ENCODE measurements at places on chromosomes 2 and 18.

DNA sequence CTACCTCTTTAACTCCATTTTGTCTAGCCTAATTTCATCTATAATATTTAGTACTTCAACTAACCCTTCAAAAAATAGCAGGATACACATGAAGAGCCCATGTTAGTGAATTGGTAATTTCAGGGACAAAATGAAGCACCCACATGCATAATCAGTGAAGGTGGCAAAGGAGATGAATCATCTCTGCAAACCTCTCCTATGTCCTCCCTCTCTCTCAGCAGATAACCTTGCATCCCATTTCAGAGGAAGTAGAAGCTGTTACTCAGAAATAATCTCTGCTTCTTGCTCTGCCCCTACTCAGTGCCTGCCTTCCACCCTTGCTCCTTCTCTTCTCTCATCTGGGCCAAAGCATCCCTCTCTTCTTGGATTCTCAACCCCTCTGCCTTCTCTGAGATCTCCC, 60.2 kb upstream of the CAVIN2 start:
- DNase-seq = no peak

DNA sequence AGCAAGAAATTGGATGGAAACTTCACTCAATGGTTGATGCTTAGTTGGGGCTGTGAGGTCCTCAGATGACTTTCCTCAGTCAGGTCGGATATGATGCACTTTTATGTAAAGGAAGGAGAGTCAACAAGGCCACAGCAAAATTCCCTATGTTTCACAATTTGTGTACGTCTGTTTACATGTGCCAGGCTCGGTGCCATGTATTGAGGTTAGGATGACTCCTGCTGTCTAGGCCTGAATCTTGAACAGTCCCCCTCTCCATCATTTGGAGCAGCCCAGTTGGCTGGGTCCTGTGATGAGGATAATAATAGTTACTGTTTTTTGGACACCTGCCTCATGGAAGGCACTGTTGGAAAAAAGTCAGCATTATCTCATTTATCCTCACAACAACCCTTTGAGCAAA, 43.1 kb downstream of the VSNL1 start:
- no peak for DNase-seq

- DNase-seq = no peak
Observed at GRCh38 chr2:2271469-2271941, 59.6 kb downstream of the MYT1L start.

DNA sequence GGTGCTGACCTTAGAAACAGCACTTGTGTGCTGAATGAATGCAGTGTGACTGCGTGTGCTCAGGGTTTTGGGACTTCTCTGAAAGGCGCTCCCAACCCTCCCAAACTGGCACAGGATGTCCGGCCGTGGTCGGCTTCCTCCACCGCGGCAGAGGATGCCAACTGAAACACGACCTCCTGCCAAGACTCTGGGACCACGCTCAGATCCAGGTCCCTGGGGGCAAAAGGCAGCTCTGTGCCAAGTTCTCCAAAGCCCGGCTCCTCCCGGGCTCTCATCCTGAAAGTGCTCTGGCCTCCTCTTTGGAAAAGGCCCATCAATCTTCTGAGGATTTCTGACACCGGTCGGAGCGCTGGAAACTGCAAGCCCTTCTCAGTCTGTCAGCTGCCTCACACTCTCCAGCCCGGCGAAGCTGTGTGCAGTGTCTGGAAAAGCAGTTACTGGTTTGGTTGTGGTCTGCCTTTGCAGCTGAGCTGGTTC, 32.3 kb upstream of the ZBTB7C start:
- DNase-seq = no peak

DNA sequence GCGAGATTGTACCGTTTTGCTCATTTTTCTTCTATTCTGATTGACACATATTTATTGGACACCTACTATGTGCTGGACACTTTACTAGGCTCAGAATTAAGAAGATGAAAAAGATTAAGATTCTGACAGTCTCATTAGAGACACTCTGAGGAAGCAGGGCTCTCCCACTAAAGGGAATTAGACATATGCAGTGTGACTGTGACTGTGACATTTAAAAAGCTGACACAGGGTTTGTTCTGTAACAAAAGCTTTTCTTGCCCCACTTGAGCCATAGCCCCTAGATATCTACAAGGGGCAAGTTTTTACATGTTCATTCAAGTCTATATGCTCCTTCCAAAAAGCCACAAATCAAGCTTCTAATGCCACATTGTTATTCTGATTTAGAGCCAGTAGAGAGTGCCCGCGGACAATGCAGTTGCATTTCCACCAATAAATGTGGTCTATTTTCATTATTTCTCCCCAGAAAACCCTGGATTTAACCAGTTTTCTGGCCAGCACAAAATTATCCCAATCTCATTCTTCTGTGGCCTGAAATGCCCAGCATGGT, 9.8 kb downstream of the ARHGAP25 start:
- no peak for DNase-seq

DNA sequence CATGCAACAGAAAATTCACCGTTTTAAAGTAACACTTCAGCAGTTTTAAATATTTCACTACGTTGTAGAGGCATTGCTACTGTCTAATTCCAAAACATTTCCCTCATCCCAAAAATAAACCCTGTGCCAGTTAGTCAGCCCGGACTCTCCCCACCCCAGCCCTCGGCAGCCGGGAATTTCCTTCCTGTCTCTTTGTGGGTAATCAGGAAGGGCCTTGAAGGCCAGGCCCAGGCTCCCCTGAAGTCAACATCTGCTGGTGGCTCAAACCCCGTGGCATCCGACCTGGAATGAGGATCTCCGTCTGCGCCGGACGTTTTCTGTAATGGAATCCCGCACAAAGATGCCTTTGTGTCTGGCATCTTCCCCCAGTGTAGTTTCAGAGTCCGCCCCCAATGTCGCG, 219.6 kb downstream of the SNTG2 start:
- DNase-seq = no peak

- no peak for DNase-seq
Observed at GRCh38 chr2:235238537-235238936, 255.3 kb upstream of the AGAP1 start.

DNA sequence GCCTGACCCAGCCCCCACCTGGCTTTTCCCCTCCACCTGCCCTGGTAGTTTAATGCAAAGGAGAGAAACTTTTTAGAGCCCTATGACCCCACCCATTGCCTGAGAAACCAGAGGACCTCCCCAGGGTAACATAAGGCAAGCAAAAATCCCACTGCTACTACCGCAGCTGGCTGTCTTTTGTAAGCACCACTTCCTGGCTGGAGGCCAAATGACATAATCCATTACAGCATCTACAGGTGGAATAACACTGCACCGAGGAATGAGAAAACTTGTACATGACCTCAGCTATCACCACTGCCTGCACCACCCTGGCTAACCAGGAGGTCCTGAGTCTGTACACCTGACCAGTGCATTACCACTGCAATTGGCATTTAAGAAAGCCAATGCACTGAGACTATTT, 149.6 kb upstream of the GALNT5 start:
- DNase-seq = no peak

DNA sequence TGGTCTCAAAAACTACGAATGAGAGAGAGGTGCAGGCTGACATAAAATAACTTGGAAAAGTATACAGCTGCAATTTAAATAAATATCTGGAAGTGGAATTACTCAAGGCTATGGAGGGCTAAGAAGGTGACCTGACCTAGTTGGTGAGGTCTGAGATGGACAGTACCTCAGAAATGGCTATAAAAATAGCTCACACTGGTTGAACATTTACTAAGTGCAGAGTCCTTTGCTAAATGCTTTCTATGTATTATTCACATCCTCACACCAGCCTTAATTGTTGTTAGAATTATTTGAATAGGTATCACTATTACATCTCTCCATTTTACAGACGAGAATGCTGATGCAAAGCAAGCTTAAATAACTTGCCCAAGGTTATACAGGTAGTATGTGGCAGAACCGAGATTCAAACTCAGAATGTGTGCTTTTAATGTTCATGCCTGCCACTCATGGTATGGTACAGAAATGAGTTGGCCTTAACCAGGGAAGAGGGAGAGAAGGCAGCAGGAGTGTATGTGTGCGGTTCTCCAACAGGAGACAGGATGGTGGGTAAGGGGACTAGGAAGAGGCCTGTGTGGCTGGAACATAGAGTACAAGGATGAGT, 37.4 kb downstream of the MRPL44 start:
- no peak for DNase-seq

- DNase-seq = no peak
Observed at GRCh38 chr2:100603948-100604633, 41.3 kb downstream of the PDCL3 start.

DNA sequence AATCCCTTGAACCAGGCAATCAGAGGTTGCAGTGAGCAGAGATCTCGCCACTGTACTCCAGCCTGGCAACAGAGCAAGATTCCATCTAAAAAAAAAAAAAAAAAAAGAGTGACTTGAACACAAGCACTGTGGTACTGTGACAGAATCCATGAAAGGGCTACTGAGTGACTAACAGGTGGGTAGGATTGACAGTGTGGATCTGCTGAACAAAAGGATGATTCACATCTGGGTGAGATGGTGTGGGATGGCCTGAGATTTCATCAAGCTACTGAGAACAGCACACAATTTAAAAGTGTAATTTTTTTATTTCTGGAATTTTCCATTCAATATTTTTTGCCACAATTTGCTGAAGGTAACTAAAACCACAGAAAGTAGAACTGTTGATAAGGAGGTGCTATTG, 13.3 kb upstream of the SP3 start:
- DNase-seq = no peak

- DNase-seq = peak; percentile 96
Observed at GRCh38 chr2:223723954-223724411, 113.4 kb downstream of the AP1S3 start.

DNA sequence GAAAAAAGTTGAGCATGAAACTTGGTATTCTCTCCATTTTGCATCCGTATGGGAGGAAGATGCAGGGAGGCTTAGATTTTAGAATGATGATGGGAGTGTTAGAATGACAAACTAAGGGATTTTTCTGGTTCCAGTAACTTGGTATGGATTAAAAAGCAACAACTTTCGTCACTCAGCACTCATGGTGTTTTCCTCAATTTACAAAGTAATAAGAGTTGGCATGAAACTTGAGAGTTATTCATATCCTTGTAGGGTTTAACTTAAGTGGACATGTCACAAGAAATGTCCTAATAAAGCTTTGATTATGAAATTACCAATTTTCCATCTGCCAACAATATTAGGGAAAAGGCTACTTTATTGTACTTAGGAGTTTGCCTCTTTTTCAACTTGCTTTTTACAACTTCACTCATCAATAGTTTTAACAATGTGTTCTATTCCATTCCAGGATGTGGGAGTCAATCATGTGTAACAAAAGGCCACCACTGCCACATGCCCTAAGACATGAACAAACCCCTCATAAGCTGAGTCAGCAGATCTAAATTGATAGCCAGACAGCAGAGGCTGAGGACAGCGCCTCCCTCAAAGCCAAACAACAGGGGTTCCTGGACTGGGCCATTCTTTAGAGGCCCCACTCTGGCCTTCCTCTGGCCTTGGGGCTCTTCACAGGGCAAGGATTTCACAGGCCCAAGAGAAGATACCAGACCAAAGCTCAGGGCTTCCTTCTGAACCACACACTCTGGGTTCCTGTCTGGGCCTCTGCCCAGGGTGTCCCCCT, 265.8 kb downstream of the TNS1 start:
- no peak for DNase-seq

- no peak for DNase-seq
Observed at GRCh38 chr2:102436323-102436722, 13.4 kb downstream of the IL18RAP start.

GRCh38 chr2:228180181-228181097, 1.0 kb downstream of the SPHKAP start:
- peak; percentile 50 for DNase-seq

DNA sequence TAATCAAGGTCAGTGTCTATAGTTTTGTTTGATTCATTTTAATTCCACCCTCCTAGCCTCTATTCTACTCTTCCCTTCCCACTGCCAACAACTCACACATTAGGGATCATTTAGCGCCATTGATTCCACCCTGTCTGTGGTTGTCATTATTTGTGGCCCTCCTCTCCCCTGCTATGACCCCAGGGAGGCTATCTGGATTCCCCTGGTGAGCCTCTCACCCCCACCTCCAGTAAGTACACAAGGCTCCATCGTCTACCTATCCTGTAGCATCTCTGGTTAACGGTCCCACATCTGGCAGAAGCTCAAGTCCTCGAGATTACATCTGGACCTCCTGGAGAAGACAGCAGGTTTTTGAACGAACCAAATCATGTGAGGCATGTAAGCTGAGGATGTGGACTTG, 27.4 kb downstream of the UPP2 start:
- DNase-seq = no peak

DNA sequence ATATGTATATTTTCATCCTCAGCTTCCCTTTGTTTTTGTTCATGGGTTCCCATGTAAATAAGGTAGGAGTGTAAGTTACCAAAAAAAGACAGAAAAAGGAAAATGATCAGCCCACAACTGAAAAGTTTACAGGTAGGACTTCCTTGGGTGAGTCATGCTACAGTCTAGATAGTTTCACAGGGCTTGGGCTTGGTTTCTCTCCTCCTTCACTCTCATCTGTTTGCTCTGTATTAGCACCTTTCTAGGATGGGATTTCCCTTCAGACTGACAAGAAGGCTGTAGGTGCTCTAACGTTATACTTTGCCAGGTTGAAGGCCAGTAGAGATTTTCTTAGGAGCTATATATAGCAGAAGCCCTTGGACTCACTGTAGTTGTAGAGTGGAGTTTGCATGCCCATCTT, 57.9 kb downstream of the FAM171B start:
- DNase-seq = no peak

GRCh38 chr2:164275659-164276058, 345.6 kb downstream of the GRB14 start:
- DNase-seq = no peak

GRCh38 chr2:233817361-233817911, 36.9 kb downstream of the HJURP start:
- DNase-seq = no peak

- no peak for DNase-seq
Observed at GRCh38 chr2:224927646-224928173, 114.6 kb downstream of the DOCK10 start.

DNA sequence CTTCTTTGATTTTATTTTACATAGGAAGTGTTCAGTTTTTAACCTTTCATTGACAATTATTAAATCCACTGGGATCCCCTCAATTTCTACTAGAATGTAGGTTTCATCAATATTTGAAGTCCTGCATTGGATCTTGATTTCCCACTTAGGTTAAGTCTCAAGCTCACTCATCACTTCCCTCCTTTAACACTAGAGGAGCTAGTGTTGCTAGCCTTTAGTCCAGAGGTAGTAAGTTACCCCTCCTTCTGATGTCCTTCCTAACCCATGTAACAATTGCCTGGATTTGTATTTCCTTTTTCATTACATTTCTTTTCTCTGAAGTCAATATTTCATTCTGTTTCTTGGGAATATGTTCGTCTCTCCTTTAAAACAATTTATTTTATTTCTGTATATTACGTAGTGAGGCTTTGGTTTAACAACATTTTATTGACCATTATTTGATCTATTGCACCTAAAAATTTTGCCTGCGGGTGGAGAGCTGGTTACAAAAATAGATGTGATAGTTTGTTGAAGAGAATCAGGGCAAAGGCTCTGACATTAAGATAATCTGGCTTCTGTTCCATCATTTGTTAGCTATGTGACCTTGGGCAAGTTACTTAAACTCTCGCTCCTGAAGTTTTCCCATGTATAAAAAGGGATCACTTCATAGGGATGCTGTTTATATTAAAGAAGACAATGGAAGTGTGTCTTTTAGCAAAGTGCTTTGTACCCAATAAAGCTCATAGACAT, 833.0 kb downstream of the SLC4A3 start:
- no peak for DNase-seq

Data from iPS DF 19.7 (cell line).